ENCODE measurements at places on chromosomes 12 and 14.

DNA sequence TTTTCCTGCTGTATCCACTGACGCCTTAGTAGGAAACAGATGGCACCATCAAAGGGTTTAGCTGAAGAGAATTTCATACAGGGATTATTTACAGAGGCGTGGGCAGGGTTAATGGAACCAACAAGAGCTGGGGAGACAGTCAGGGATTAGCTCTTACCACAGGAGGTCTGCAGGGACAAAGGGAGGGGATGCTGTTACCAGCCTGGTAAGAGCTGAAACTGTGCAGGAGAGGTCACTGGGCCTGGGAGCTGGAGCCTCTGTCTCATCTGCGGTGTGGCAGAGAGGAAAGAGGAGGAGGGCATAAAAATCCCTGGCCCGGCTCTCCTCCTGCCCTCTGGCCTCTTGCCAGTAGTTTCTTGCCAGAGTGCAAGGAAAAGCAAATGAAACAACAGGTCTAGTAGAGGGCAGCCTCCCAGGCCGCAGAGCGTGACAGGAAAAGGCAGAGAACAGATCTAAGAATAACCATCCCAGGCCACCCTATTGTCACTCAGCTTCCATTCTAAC lies 18.9 kb upstream of the POC1B start:
- DNase-seq, result no peak

DNA sequence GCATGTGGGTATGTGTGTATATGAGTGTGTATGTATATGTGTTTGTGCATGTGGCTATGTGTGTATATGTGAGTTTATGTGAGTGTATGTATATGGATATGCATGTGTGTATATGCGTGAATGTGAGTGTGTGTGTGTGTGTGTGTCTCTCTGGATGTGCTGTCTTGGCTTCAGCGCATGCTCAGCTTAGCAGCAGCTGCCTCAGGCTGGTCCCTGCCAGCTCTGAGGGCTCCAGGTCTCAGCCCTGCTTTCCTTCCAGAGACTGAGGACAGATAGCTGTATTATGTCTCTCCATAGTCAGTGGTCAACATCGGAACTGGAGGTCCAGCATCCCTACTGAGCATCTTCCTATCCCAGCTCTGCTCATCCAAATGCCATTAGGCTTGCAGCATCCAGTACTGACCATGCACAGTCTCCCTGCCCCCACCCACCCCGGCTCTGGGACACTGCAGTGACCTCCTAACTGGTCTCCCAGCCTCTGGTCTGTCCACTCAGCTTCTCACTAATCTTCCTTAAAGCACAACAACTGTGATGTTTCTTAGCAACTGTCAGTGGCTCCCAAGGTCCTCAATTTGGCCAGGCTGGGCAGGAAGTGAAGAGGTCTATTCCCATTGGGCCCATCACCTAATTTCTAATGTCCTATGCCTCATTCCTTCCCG lies 22.8 kb downstream of the FAIM2 start:
- no peak for DNase-seq

GRCh38 chr12:32170437-32170998 lies 63.9 kb downstream of the BICD1 start:
- no peak for DNase-seq

GRCh38 chr14:80718940-80719339 lies 222.6 kb downstream of the CEP128 start:
- no peak for DNase-seq

DNA sequence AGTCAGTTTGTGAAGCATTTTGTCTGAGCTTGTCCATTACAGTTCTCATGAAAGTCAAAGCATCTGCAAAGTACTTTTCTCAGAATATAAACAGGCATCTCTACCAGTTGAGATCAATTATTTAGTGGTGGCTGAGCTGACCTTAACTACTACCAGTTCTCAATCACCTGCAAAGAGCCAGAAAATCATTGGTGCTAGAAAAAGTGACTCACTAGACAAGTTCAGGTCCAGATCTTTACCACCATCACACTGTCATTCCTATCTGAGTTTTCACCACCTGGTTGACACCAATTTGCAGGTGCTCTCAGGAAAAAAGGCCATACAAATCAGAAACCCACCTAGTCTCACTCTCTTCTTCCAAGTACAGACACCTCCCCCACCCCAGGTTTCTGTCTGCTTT lies 33.3 kb downstream of the ITPR2 start:
- DNase-seq, result no peak

DNA sequence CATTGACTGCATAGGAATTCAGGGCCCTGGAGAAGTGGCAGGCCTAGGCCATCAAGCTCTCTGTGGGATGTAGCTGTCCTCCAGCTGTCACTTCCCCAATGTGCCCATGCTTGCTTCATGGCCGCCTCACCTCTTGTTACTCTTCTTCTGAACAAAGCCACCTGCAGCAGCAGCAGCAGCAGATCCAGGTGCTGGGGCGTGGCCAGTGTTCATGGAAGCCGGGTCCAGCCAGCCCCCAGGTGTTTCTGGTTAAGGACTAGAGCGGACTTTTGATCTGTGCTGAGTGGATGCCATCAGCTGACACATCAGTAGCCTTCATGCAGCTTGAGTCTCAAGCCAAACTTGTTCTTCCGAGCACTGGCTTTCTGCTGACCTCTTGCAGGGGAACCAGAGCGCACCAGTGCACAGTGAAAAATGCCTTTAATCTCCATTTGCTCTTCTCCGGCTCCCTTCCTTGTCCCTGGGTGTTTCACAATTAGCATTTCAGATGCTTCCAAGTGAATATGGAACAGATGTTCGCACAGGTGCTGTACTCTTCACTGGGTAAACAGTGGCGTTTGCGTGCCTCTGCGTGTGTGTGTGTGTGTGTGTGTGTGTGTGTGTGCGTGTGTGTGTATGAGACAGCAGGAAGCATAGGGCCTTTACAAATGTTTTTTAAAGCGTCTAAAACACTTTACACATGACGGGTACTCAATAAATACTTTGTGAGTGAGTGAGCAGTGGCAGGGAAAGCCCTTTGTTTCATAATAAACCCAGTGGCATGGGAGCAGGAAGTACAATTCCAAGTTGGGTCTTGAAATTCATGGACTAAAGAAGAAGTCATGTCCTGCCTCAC lies 20.1 kb downstream of the TPCN1 start:
- no peak for DNase-seq

GRCh38 chr14:98871796-98872195 lies 400.2 kb downstream of the BCL11B start:
- no peak for DNase-seq

- no peak for DNase-seq
Measured at GRCh38 chr12:75337905-75338304, 3.4 kb downstream of the GLIPR1L1 start.

DNA sequence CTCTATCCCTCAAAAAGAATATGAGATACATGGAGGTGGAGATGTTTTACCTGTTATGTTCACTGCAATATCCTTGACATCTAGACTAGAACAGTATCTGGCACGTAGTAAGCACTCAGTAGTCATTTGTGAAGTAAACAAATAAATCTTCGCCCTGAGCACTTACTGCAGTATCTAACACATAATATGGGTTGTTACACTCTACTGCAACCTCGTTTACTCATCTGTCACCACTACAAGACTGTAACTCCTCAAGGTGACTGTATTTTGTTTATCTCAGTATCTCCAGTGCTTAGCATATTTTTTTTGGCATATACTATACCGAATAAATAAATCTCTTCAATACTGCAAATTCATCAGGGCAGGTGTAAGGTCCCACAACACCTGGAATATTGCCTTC lies 66.1 kb downstream of the WASHC3 start:
- DNase-seq, result no peak

DNA sequence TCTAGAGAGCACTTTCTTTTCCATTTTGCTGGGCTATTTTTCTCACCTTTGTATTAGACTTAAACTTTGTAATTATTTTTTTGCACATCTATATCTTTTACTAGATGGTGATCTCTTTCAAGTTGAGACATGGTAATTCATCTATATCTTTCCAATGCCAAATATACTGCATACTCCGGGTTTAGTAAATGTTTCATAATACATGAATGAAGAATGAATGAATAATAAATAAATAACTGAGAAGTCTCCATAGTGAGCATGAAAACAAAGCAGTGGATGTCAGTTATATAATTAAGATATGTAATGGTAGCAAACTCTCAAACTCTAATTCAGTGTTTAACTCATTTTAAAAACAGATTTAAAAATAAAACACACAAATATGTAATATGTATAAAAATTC lies 342.5 kb upstream of the KITLG start:
- DNase-seq, result no peak

- peak; percentile 58 for DNase-seq
Measured at GRCh38 chr12:53219292-53219955, 12.4 kb upstream of the ITGB7 start.

DNA sequence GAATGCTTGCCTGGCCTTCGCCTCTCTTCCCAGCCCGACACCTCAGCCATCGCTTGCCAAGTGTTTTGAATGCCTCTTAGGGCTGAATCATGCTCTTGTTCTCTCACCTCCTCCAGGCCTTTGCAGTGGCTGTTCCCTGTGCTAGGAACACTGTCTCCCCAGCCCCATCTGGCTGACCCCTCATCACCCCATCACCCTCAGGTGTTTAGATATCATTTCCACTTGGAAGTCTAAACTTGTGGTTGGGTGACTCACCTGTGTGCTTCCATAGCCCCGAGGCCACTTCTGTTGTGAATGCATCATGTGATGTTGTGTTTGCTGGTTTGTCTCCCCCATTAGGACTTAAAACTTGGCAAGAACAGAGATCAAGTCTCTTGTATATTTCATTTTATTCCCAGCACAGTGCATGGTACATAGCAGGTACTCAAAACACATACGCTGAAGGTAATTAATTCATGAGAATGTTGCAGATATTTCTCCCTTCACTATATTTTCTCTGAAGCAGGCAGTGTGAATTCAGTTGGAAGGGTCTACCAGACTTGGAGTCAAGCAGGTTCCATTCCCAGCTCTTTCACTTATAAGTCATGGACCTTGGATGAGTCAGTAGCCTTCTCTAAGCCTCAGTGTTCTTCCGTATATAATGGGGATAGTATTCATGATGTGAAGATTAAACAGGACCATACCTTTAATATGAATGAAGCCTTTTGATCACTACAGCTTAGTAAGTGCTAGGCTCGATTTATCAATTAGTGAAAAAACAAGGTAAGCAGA lies 67.8 kb downstream of the HRK start:
- no peak for DNase-seq

DNA sequence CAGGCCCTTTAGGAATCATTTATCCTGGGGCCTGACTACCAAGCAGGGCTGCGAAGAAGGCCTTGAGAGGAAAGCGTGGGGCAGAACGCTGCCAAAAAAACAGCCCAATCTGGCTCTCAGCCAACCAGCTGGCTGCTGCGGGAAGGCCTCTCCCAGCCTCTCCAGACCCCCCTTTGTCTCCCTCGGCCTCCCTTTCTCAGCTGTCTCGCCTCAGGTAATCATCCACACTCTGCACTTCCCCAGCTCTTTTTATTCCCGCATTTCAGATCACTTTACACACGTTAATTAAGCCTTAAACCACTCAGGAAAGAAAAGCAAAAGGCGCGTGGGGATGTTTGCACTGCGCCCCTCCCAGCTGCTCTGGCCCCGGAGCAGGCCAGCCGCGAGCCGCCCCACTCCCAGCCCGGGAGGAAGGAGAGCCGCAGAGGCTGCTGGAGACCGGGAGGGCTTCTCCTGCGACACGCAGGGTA lies 208.2 kb upstream of the FOXN3 start:
- DNase-seq, result no peak

GRCh38 chr12:68478516-68479260 lies 132.0 kb upstream of the RAP1B start:
- no peak for DNase-seq

DNA sequence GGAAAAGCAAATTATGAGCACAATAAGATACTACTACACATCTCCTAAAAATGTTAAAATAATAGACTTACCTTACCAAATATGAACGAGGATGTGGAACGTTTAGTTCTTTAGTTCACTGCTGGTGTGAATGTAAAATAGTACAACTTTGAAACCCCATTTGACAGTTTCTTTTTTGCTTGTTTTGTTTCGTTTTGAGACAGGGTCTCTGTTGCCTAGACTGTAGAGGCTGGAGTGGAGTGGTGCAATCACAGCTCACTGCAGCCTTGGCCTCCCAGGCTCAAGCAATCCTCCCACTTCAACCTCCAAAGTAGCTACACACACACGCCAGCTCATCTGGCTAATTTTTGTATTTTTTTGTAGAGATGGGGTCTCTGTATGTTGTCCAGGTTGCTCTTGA lies 136.4 kb upstream of the FAR2 start:
- no peak for DNase-seq

- DNase-seq, result no peak
Measured at GRCh38 chr12:25960961-25961360, 2.5 kb downstream of the RASSF8 start.

DNA sequence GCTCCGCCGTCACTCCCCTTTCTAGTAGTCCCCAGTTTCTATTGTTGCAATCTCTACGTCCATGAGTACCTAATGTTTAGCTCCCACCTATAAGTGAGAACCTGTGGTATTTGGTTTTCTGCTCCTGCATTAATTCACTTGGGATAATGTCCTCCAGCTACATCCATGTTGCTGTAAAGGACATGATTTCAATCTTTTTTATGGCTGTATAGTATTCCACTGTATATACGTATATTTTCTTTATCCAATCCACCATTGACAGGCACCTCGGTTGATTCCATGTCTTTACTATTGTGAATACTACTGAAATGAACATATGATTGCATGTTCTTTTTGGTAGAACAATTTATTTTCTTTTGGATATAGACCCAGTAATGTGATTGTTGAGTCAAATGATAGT lies 114.7 kb downstream of the ANKS1B start:
- DNase-seq, result no peak

DNA sequence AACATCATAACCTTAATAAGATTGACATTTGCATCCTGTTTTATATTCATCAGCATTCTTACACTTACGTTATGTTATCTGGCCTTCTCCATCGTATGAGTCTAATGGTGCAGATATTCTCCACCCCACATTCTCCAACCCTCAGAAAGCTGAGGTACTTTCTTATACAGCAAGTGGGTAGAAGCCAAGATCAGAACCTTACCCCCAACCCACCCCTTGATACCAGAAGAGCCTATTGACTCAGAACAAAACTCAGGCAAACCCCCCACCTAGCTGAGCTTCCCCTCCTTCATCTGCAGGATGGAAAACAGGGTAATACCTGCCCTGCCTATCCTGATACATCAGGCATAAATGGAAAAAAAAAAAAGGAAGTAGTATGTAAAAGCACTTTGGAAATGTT lies 77.6 kb downstream of the DPF3 start:
- no peak for DNase-seq

GRCh38 chr14:45891417-45892080 lies 638.5 kb upstream of the MIS18BP1 start:
- no peak for DNase-seq

DNA sequence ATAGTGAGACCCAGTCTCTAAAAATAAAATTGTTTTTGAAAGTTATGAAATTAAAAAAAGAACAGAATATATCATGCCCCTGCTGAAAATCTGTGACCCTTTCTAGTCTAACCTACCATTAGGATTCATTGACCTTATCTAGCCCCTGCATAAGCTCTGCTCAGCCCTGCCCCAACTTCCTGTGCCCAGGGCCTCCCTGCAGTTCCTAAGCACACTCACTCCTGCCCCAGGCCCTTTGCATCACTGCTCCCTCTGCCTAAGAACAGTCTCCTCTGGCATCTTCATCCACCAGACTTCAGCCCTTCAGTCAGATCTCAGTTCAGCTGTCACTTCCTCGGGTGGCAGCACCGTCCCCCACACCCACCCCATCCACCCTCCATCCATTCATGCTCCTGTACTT lies 55.4 kb downstream of the SCARB1 start:
- no peak for DNase-seq
